ENCODE measurements at places on chromosomes 1 and 21.

DNA sequence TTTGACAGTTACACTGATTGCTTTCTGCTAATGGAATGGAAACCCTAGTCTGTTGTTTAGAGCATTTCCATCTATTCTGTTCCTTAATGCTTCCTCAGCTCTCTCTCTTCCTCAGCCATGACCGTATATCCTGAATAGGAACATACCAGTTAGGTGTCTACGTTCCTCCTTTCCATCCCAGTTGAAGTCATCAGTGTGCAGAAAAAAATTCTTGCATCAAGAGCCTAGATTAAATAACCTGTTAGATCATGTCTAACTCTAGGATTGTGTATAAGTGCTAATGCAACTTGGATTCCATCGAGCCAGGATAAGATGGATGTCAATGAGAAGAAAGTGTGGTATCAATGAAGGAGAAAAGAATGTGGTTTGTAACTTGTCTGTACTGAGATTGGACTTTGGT lies 18.7 kb downstream of the UBAP2L start:
- no peak for DNase-seq

DNA sequence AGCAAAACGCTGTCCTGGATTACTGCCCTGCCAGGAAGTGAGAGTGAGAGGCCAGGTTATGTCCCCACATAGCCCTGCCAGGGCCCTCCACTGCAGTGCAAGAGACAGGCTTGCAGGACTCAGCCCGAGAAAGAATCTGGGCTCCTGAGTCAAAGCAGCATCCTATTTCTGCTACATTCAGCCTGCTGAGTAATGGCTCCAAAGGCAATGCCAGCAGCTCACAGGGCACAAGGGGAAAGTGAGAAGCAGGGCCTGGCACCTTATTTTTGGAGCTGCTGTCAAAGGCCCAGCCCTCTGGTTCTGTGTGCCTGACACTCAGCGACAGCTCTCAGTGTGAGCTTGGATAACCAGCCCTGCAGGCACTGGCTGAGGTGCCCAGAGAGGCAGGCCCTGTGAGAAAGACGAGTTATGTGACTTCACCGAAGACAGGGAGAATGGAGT lies 83.9 kb downstream of the DTL start:
- DNase-seq = no peak

GRCh38 chr1:184493987-184494388 lies 107.2 kb downstream of the C1orf21 start:
- no peak for DNase-seq

GRCh38 chr1:236160540-236161127 lies 18.3 kb downstream of the GPR137B start:
- no peak for DNase-seq
